ENCODE measurements at places on chromosomes 1 and 21.

GRCh38 chr21:45318146-45318555, 30.5 kb upstream of the POFUT2 start:
- DNase-seq = no peak

DNA sequence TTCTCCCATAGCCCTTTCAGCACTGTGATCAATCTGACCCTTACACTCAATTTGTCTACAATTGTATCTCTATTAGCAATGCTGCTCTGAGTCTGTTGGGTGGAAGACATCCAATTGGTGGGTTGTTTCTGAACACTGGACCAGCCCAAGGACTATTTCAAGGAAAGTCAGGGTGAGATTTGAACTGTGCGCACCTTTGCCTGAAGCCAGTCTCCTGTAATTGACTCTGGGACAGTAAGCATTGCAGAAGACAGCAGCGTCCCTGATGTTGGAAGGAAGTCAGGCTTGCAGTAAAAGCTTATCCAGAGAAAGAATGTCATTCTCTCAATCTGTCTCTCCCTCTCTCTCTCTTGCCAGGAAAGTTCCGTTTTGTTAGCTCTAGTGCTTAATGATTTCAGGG, 233.9 kb downstream of the KIF26B start:
- no peak for DNase-seq

- DNase-seq = no peak
Observed at GRCh38 chr1:13784971-13785370, 85.0 kb downstream of the PRDM2 start.

DNA sequence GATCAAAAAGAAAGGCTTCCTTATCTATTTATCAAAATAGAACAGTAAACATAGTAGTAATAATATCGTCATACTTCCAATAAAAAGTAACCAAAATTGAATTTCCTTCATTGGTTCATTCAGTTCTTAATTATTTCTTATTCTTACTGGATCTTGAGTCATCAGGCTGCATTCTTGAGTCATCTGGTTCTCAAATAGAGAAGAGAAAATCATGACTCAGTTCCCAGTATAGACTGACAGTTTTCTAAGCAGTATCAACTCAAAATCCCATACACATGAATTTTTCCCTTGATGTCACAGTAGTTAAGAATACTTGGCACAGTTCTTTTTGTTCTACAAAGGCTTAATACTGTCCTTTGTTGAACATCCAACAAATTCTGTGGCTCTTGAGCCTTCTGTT, 626.9 kb upstream of the ADGRL4 start:
- DNase-seq = no peak

DNA sequence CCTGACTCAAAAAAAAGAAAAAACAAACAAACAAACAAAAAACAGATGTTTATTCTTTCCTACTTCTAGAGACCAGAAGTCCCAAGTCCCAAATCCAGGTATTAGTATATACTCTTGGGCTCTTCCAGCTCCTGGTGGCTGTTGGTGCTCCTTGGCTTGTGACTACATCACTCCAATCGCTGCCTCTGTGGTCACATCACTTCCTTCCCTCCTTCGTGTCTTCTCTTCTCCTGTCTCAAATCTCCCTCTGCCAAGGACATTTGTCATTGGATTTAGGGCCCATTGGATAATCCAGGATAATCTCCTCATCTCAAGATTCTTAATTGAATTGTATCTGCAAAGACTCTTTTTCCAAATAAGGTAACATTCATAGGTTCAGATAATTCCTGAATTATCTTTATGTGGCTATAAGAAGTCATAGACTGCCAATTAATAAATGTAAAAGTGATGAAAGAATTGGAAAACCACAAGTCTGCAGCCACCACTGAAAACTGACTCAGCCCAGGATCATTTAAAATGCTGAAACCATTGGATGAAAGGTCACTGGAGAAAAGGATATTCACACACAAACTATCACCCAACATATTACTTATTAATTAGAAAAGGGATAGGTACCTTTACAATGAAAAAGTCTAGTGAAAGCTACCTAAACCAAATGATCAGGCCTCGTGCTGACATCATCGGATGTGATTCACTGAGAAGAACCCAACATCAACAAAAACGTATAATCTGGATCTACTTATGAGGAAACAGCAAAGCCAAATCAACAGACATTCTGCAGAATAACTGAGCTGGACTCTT, 67.1 kb downstream of the ZNF281 start:
- DNase-seq = no peak

DNA sequence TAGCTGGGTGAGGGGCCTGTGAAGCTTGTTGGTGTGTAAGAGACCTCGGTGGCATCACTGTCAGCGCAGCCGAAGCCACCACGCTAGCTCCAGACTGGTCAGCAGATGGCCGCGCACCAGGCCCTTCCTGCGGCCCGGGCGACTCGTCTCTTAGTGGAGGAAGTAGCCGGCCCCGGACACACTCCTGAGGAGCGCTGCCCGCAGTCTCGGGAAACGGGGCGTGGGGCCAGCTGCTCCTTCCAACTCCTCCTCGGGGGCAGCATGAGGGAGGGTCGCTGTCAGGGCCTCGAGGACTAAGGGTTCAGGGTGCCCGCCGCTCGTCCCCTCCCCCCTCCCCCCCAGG, 20.4 kb downstream of the H3-3A start:
- DNase-seq = no peak

DNA sequence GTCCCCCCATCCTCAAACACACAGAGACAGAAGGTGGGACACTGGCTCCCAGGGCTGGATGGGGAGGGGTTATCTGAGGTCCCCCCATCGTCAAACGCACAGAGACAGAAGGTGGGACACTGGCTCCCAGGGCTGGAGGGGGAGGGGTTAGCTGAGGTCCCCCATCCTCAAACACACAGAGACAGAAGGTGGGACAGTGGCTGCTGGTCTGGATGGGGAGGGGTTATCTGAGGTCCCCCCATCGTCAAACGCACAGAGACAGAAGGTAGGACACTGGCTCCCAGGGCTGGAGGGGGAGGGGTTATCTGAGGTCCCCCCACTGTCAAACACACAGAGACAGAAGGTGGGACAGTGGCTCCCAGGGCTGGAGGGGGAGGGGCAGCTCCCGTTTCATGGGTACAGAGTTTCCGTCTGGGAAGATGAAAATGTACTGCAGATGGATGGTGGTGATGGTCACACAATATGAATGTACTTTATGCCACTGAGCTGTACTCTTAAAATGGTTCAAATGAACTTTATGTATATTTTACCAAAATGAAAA, 69.2 kb downstream of the SCCPDH start:
- no peak for DNase-seq

Data from germinal center (tissue), 1 donor.